ENCODE measurements at places on chromosomes 6 and 20.
A peak's percentile ranks its signal among the peaks of the same experiment; 100 is the strongest.

DNA sequence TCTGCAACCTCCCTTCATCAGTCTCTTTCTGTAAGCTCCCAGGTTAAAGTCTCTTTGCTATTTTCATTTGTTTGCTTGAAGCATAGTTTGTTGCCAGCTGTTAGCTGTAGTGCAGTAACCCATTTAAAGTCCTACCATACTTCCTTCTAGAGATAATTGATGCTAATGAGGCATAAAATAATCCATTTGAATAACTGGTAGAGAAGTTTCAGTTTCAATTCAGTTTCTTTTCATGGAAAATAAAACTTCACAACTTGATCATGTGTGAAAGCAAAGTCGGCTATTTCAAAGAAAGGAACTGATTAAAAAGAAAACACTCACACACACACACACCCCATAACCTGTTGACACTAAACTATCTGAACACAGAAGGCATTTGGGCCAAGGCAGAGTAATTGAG lies 68.5 kb upstream of the TENT5A start:
- no peak for DNase-seq

DNA sequence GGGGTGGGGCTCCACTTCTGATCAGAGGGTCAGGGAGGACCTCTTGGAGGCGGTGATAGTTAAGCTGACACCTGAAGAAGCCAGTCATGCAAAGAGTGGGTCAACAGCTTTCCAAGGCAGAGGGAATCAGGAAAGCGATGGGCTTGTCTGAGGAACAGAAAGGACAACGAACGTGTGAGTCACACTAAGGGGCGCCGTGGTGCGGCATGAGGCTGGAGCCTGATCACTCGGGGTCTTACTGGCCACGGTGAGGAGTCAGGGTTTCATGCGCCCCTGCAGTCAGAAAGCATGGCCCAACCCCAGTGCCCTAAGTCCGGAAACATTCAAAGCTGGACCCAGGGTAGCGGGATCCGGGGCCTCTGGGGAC lies 50.6 kb upstream of the SLC32A1 start:
- no peak for DNase-seq

GRCh38 chr6:138722425-138723371 lies 50.9 kb upstream of the CCDC28A start:
- DNase-seq = no peak

DNA sequence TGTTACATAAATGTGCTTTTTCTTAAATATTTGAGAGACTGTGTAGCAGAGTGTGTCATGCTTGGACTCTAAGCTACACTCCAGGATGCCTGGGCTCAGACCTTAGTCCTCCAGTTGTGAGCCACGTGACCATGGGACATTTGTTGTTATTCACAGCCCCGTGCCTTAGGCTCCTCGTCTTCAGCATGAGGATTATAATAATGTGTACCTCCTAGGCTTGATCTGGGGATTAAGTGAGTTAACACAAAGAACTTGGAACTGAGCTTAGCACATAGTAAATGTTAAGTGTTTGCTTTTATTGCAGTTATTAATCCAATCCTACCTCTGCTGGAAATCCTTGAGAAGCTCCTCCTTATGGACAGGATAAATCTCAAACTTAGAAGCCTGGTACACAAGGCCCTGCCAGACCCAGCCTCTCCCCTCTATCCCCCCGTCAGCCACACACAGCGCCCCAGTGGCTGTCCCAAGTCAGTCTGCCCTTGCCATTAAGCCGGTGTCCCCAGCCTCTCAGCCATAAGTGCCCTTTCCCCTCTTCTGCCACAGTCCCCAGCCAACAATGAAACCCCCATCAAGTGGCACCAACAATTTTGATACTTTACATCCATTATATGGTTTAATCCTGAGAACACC lies 177.5 kb downstream of the TMEM242 start:
- DNase-seq = no peak

DNA sequence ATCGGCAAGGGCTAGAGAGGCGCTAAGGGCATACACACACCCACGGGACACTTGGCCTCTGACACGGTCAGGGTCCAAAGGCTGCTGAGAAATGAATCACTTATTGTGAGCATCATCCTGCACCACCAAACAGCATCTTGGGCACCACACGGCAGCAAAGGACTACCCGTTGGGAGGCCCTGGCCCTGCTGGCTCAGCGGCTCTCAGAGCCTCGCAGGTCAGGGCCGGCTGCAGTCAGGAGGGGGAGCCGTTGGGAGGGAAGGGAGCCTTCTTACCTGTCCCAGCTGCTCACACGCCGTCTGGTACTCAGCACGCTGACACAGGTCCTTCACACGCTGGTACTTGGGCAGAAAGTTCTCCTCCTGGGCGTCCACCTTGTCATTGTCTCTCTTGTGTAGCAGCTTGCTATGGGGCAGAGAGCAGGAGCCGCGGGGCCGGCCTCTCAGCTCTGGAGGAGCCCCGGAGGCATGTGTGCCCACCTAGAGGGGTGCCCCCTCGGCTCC lies 109.0 kb downstream of the SULF2 start:
- DNase-seq = no peak

DNA sequence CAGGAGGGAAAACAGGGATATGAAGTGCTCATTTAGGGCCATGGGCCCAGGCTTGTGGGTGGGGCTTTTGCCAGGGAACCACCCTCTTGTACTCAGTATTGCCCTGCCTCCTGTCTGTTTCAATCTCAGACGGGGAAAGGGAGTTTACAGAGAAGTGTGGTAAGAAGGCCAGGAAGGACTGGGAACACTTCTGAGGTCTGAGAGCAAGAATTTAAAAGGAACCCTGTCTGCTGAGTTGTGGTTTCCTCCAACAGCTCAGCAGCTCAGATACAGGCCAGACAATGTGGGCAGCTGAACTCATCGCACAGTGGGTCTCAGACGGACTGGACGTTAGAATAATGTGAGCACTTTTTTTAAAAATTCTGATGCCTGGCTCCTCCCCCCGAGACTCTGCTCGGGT lies 354.1 kb upstream of the ARID1B start:
- no peak for DNase-seq

DNA sequence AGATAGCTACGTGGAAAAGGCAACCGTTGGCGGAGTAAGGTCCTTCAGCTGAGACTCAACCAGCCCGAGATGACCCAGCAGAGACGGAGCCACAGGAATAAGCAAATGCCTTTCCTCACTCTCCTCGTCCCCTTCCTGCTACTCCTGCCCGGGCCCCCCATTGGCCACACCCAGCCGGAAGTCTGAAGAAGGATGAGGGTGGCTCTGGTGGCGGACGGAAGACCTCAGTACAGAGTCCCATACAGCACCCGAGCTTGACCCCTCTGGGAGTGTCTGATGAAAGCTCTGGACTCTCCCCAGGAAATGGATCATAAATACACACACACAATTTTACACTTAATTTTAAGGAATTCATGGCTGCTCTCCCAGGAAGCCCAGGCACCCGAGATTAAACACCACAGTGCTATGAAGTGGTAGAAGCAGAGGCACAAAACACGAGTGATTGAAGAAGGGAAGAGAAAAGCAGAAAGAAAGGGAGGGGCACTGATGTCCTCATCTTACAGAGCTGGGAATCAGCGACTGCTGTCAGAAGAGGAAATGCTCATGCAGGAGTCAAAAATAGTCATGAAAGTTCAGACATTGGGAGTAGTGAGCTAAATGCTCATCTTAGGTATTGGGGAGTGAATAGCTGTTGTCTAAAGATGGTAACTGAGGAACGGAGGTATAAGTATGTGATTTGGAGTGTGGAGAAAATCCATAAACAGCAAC lies 125.6 kb downstream of the BANF2 start:
- DNase-seq = no peak

- DNase-seq = peak; percentile 38
Observed at GRCh38 chr6:42404484-42404883, 47.2 kb downstream of the TRERF1 start.

GRCh38 chr6:146087386-146087785 lies 58.5 kb downstream of the GRM1 start:
- no peak for DNase-seq

DNA sequence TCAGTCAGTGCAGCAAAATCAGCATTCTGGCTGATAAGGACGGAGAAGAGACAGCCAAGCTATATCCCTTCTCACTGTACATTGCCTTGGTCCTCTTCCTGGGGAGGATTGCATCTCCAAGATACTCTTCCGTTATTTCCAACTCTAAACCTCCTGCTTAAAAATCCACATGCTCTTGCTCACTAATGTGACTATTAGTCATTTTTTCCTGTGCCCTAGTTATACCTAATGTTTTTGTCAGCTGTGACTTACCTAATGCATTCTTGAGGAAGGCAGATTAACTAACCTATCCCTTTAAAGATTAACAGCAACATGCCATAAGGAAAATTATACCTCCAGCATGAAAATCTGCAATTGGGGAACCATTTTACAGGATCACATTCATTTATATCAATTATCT lies 317.6 kb downstream of the BTBD9 start:
- DNase-seq = no peak

DNA sequence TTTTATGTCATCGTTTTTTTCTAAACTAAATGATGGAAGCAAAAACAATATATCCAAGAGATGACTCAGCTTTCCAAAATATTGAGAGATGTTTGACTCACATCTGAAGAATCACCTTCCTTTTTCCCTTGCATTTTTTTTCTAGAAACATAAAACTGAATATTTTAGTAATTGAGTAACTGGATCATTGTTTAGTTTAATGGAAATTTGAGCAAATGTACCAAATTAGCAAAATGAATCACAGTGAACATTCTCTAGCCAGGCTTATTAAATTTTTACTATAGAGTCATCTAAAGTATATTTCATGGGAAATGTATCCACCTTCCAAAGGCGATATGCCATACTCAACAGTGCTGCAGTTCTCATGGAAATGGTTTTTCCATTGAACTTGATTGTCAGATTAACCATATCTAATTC lies 145.5 kb downstream of the TENT5A start:
- DNase-seq = no peak

GRCh38 chr6:68247782-68248181 lies 387.3 kb upstream of the ADGRB3 start:
- DNase-seq = no peak

DNA sequence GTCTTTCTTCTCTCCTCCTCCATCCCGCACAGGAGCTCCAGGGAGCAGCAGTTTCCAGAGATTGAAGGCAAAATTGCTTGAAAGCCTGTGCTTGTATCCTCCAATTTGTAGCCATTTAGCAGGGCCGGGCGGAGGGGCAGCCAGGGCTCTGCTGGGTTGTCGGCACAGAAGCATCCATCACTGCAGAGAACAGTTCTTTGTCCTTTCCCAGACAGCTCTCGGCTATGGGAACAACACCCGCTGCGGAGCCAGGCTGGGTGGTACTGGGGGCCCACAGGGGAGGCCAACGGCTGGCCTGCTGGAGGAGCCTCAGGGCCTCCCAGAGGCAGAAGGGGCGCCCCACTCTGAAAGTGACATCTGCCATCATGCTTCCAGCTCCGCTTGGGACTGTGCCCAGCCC lies 7.8 kb downstream of the HRH3 start:
- no peak for DNase-seq

- DNase-seq = no peak
Observed at GRCh38 chr6:141492521-141493284, 640.0 kb upstream of the GJE1 start.

DNA sequence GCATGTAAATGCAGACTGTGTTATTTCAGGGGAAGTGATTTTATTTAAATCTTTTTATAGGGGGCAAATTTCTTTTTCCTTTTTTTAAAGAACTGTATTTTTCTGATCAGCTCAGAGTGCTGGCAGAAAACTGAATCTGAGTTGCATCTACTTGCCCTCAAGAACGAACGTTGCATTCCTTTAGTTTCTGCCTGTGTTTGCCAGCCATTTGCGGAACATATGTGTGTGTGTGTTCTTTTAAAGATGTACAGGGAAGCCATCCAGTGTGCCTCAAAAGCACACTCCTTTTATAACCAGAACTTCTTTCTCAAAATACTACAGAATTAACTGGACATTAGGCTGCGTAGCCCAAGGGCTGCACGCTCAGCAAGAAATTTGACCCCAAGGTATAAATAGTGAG lies 25.8 kb upstream of the INSM1 start:
- no peak for DNase-seq

GRCh38 chr20:62678553-62678952 lies 30.1 kb upstream of the NTSR1 start:
- DNase-seq = no peak

- no peak for DNase-seq
Observed at GRCh38 chr6:125826695-125827463, 36.1 kb downstream of the NCOA7 start.

DNA sequence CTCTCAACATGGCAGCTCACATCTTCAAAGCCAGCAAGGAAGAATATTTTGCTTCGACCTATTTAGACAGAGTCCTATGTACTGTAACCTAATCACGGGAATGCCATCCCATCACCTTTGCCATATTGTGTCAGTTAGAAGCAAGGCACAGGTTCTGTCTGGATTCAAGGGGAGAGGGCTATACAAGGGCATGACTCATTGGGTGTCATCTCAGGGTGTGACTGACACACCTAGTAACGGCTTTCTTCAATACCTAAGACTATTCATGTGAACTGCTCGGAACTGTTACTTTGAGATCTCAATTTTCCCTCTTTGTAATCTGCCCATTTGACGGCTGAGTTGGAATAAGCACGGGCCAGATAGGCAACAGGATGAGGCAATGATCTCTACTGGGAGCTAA lies 135.6 kb upstream of the HDGFL1 start:
- no peak for DNase-seq

- DNase-seq = no peak
Observed at GRCh38 chr6:125950293-125950692, 6.3 kb upstream of the HINT3 start.

DNA sequence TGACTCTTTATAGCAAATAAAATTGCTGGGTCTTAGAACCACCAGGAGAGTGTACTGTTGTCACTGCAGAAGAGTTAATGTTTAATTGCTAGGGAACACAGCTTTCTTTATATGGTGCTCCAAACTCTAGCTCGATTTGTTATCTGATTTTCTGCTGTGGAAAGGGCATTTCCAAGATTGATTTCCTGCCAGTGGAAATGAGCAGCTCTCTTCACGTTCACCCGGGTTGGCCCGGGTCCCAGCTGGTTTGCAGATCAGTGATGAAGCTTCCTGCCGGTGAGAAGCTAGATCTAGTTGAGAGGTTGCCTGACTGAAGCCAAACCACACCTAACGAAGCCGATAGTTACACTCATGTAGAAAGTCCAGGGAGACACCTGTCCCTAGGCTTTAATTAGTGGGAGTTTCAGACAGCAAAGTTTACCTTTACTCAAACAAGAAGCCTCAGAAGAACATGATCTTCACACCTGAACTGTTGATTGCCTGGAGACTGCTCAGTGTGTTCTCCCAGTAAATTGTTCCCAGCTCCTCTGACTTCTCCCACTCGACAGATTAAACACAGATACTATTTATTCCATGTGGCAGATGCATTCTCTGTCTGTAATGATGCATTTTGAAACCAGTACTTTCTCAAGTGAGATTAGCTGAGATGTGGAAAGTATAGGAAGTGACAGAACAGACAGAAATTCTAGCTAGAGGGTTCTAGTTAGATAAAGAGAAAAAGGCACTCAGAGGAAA lies 27.8 kb downstream of the PAQR8 start:
- peak; percentile 58 for DNase-seq

Data from activated gamma-delta T cell treated with Interleukin-2 at 50 U/mL for 16 hours (primary cell).